ENCODE measurements at places on chromosomes 1 and 21.

DNA sequence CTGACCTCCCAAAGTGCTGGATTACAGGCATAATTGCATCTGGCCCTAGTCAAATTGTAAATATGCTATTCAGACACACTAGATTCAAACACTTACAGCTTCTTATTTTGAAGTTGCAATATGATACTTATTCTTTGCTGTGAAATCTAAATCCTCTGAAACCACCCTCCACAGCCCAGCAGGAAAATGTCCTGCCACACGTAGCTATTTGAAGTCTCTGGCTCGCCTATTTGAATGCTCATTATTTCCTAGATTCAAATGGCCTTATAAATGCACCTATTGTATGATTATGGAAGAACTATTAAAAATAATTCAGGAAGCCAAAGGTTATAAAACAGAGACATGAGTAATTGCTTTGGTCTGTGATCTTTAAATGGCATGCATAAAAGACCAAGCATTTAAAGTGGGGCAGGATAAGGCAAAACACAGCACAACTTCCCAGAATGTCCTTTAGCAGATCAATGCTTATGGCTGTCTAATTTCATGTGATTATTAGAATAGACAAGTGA is 26.6 kb upstream of the FBXO28 start:
- DNase-seq: no peak

DNA sequence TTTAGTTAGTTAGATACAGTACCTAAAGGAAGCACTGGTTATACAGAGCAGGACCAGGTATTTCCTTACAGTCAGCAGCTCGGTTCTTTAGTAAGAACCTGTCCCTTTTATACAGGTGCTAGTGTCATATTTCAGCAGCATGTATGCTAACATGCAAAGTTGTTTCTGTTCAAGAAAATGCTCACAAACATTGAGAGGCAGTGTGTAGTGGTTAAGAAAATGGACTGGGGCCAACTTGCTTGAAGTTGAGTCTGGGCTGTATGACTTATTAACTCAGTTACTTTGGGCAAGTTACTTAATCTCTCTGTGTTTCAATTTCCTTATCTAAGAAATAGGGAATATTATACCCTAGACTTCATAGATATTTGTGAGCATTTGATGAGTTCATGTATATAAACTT is 31.1 kb downstream of the AK4 start:
- DNase-seq: no peak

GRCh38 chr1:187509091-187509490 is 680.3 kb downstream of the PLA2G4A start:
- DNase-seq: no peak

DNA sequence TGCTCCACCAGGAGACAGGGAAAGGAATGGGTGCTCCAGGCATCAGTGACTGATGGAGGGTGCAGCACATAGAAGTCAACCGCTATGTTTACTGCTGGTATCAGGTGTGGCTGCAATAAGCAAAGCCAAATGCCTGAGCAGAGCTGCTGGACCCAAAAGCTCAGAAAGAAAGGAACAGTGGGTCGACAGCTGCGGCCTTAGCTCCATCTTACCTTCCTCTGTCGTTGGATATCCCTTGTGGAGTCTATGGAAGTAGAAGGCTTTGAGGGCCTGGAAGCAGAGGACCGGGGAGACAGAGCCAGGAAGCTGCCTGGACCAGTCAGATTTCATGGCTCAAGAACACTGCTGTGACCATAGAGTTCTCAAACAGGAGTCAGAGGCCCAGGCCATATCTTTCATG is 45.3 kb downstream of the RIMS3 start:
- no peak for DNase-seq

GRCh38 chr1:195082183-195082582 is 1526.1 kb downstream of the KCNT2 start:
- no peak for DNase-seq

- no peak for DNase-seq
These were observed 16.6 kb downstream of the GPATCH2 start for GRCh38 chr1:217614200-217614712.

- no peak for DNase-seq
These were observed 6.9 kb upstream of the PLA2G2D start for GRCh38 chr1:20126041-20126805.

DNA sequence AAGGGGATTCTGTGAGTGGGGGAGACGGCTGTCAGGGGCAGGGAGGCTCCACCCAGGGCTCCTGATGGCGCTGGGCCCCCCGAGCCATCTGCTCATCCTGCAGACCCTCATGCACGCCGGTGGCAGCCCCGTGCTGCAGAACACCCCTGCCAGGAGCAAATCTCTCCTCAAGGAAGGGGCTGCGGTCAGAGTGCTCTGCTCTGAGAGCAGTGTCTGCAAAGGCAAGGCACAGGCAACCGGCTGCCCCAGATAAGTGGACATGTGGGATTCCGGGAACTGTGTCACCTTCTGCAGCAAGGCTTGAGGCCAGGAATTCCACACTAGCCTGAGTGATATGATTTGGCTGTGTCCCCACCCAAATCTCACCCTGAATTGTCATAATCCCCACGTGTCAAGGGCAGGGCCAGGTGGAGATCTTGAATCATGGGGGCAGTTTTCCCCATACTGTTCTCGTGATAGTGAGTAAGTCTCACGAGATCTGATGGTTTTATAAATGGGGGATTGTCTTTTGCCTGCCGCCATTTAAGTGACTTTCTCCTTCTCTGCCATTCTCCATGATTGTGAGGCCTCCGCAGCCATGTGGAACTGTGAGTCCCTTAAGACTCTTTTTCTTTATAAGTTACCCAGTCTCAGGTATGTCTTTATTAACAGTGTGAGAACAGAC is 101.0 kb downstream of the PDE9A start:
- no peak for DNase-seq
